ENCODE measurements at places on chromosomes 5 and 9.

GRCh38 chr5:177389241-177390169 lies 5.3 kb downstream of the SLC34A1 start:
- DNase-seq = peak; percentile 33

DNA sequence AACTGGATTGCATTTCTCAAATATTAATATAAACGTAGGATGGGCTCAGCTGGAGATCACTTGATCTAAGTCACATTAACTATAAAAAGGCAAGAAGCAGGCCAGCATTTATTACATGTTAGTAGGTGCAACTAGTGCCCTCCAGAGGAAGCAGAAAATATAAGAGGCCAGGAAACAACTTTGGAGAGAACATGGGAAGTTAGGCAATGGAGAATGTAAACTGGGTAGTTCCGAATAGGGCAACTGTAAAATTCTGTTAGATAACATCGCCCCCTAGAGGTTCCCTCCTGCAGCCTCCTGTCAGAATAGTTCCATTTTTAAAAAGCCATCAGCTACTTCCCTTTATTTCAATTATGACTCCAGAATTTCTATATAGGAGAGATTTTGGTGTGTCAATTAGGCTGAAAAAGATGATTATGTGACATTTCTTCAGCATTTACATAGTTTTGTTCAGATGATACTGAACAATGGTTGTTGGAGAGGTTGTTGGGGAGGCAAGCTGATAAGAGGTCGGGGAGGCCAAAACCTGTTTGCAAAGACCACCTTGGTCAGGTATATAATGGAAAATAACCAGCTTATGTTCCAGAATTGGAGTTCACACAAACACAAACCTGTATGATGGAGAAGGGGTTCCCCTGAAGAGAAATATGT lies 22.4 kb downstream of the CCL28 start:
- peak; percentile 4 for DNase-seq

GRCh38 chr5:76960004-76960625 lies 7.3 kb downstream of the CRHBP start:
- DNase-seq = no peak

GRCh38 chr5:927172-928015 lies 34.7 kb downstream of the TRIP13 start:
- no peak for DNase-seq

- peak; percentile 23 for DNase-seq
Measured at GRCh38 chr9:136881691-136882108, 4.6 kb upstream of the TRAF2 start.

- DNase-seq = no peak
Measured at GRCh38 chr5:73617510-73618279, 8.3 kb upstream of the ARHGEF28 start.

- no peak for DNase-seq
Measured at GRCh38 chr9:135993765-135994500, 32.8 kb upstream of the UBAC1 start.

- no peak for DNase-seq
Measured at GRCh38 chr5:78518365-78519197, 130.0 kb downstream of the LHFPL2 start.

GRCh38 chr5:140546851-140547507 lies 483 bp upstream of the EIF4EBP3 start:
- DNase-seq = no peak

- no peak for DNase-seq
Measured at GRCh38 chr9:27701587-27701986, 128.3 kb upstream of the C9orf72 start.

DNA sequence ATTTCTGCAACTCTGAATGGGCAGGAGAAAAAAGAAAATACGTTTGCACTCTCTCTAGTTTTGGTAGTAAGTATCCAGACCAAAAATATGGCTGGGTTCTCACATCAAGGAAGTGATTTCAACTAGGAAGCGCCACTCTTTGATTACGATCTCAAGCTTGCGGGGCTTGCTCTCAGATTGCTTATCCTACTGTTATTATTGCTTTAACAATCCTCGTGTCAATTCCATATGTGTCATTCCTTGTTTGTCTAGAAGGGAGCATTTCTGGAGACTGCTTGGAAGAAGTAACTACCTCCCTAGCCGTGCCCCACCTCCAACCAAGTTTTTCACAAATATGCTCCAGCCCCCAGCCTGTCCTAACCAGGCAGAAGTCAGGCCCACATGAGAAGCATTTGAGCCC lies 3.5 kb downstream of the PRUNE2 start:
- DNase-seq = no peak

GRCh38 chr5:2415678-2416077 lies 335.8 kb downstream of the IRX2 start:
- no peak for DNase-seq

DNA sequence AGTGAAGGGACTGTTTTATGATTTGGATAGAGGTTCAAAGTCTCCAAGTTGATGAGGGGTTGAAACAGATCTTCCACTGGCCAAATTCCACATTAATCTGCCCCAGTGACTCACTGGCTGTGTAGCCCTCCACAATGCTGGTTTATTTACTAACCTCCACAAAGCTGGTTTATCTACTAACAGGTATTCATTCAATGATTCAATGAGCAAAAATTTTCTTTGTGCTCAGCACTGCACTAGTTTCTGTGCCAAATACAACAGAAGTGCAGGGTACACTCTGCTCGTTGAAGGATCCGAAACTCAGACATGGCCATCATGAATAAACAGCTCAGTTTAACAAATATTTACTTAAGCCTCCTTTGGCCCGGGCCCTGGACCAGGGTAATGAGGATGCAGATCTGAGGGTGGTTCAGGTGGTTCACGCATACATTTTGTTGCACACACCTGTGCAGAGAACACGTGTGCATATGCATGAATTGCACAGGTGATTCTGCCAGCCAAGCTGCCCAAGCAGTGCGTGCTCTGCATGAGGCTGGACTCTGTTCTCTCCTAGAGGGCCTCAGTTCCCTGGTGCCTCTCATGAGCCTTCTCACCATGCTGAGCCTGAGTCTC lies 71.0 kb downstream of the SH3PXD2B start:
- no peak for DNase-seq

- no peak for DNase-seq
Measured at GRCh38 chr5:81140943-81141342, 92.2 kb upstream of the CKMT2 start.

GRCh38 chr9:136093995-136094881 lies 851 bp downstream of the NACC2 start:
- peak; percentile 45 for DNase-seq

- DNase-seq = no peak
Measured at GRCh38 chr9:121153642-121154041, 48.0 kb downstream of the RAB14 start.

GRCh38 chr9:117034866-117035265 lies 347.8 kb downstream of the TRIM32 start:
- DNase-seq = no peak

- DNase-seq = no peak
Measured at GRCh38 chr5:88660264-88660946, 222.6 kb downstream of the MEF2C start.

DNA sequence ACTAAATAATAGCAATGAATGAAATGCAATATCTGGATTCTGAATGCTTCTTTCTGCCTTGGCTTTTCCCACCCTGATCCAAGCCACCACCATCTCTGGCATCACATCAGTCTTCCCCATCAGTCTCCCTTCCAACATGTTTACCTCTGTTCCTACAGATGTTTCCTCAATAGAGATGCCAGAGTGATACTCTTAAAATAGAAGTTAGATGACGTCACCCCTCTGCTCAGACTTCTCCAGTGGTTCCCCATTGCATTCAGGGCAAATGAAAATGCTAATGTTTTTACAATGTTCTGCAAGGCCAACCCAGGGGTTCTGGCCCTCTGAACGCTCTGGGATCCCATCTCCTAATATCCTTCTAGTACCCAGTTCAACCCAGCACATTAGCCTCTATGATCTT lies 305.8 kb downstream of the TRIM32 start:
- DNase-seq = no peak

GRCh38 chr5:53575831-53576230 lies 15.4 kb downstream of the NDUFS4 start:
- no peak for DNase-seq

GRCh38 chr5:172144291-172144815 lies 43.7 kb downstream of the STK10 start:
- no peak for DNase-seq

GRCh38 chr9:132645711-132646110 lies 24.1 kb downstream of the DDX31 start:
- DNase-seq = no peak

DNA sequence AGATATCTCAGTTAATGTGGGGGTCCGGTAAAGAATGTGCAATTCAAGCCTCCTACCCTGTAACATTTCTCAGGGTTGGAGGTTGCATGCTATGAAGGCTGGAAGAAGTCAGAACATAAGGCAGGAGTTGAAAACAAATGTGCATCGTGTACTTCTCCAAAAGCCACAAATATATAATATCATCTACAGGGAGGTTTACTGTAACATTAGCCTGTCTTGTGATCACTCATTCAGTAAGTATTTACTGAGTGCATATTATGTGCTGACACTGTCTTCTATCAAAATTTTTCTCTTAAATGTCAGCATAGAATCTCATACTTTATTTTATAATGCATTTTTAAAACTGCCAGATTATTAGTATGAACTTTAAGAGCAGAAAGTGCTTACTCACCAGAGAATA lies 105.6 kb upstream of the ZNF366 start:
- no peak for DNase-seq

DNA sequence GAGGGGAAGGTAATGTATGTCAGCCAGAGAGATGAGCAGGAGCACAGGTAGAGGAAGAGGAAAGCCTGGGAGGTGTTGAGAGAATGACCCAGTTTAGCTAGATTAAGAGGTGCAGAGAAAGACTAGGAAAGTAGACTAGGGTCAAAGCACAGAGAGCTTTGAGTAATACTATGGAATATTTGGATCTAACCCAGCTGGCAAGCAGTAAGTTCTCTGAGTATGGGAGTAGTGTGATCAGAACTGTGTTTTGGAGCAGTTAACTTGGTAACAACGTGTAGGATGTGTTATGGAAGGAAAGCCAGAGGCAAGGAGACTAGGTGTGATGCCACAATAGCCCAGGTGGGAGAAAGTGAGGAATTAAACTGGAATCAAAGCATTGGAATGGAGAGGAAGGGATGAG lies 84.9 kb upstream of the PTGER4 start:
- no peak for DNase-seq

- no peak for DNase-seq
Measured at GRCh38 chr9:33244137-33244784, 4.3 kb downstream of the SPINK4 start.

DNA sequence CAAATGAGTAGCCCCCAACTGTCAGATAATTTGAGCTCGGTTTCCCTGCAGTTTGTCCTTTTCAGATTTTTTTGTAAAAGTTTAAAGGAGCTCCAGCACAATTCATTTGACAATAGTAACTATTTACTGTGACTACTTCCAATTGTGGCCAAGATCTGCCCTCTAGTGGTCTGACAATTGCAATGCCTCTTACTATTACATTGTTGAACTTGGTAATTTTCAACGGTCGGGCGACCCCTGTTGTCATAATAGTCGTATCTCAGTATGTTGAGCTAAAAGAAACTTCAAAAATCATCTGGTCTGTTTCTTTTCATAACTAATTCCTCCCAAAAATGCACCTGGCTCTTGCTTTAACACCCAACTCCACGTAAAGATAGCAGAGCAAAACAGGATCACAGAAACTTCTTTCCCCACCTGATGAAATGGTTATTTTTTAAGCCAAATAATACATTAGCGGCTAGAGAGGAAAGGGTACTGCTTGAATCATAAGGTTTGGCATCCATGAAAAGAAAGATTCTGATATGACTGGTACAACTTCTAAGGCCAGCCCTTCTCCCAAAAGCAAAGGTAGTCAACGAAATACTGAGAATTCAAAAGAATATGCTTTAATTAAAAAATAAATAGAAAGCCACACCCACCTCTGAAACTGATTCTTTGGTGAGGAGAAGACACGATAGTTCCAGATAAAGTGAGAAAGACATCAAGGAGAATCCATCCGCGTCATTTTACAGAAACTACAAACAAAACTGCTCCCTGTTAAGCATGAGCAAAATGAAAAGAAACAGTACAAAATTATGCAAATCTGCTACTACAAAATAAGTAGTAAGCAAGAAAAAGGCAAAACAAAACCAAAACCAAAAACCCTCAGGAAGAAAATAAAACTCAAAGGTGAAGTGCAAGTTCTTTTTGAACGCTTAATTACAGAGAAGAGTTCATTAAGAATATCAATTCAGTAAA lies 76.9 kb upstream of the HTR4 start:
- peak; percentile 24 for DNase-seq

- DNase-seq = no peak
Measured at GRCh38 chr5:111229221-111229835, 5.1 kb downstream of the CAMK4 start.

GRCh38 chr9:121811751-121812150 lies 160.3 kb downstream of the DAB2IP start:
- DNase-seq = no peak

GRCh38 chr5:93385655-93386054 lies 195.4 kb downstream of the NR2F1-AS1 start:
- DNase-seq = no peak

- DNase-seq = no peak
Measured at GRCh38 chr5:66247176-66247960, 103.3 kb downstream of the SREK1 start.

GRCh38 chr5:153352685-153353219 lies 137.7 kb upstream of the GRIA1 start:
- no peak for DNase-seq

GRCh38 chr5:36311956-36312355 lies 10.3 kb upstream of the RANBP3L start:
- DNase-seq = no peak

- DNase-seq = no peak
Measured at GRCh38 chr5:56350597-56351170, 117.6 kb upstream of the ANKRD55 start.

GRCh38 chr5:88244686-88245085 lies 24.0 kb downstream of the TMEM161B start:
- no peak for DNase-seq

GRCh38 chr9:26292943-26293342 lies 599.7 kb downstream of the CAAP1 start:
- no peak for DNase-seq

- DNase-seq = no peak
Measured at GRCh38 chr9:109276469-109277440, 44.1 kb downstream of the EPB41L4B start.

GRCh38 chr5:15500325-15501001 lies 483 bp downstream of the FBXL7 start:
- no peak for DNase-seq

DNA sequence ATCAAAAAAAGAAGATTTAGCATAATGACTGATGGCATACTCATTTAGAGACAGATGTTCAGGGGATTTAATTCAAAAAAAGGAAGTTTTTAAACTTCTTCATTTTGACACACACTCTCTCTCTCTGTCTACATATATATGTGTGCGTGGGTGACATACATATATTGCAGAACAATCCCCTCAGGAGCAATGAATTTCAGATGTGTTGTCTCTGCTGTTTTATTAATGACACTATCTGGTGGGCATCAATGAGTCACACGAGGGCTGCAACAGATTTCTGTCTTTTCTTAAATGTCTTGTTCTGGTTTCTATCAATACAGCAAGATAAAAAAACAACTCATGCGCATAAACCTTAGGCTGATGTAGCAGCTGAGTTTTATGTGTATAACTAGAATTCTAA lies 123.5 kb upstream of the SLCO6A1 start:
- no peak for DNase-seq

DNA sequence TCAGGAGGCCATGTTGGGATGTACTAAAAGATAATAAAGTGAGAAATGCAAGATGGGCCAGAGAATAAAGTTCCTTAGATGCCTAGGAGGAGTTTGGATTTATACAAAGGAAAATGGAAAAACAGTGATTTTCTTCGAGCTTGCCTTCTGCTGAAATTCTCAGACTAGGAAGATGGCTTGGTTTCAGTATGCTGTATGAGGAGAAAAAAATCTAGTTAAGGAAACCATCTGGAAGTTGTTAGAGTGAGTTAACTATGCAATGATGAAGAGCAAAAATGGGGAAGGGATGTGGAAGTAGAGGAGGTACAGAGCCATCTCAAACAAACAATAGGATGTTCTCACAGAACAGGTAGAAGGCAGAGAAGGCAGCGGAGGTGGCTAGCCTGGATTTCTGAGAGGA lies 162.9 kb upstream of the FTMT start:
- no peak for DNase-seq
